ENCODE measurements at places on chromosomes 2 and 18.

DNA sequence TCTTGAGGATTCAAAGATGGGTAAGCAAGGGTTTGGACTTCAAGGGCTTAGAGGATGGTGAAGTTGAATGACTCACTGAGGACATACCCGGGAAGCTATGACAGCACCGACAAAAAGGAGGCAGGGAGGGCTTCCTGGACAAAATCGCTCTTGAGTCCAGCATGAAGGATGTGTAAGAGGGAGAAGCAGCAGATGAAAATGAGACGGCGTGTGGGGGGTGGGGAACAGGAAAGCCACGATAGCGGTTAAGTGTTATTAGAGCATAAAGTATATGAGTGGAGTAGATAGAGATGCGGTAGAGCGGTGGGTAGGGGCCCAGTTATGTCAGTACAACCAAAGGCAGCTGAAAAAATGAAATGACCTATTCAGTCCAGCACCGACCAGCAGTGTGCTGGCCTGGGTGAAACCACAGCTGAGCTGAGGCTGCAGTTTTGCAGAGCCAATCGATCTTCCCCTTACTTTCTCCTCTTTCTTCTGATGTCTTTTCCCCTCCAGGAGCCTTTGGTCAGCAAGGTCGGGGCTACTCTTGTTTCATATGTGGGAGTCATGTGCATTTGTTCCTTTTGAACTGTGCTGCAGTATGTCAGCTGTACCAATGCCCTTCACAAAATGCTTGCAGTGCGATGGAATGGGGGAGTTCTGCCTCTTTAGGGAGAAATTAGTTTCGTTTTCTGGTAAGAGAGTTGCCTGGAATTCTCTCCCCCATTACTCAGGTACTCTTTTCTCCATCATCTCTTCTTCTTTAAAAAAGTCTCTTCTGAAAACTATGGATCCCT, 2.0 kb upstream of the THUMPD2 start:
- no peak for DNase-seq

GRCh38 chr18:63346480-63347183, 20.4 kb downstream of the KDSR start:
- DNase-seq: no peak

GRCh38 chr2:2222931-2223330, 108.1 kb downstream of the MYT1L start:
- no peak for DNase-seq

- DNase-seq: no peak
Measured at GRCh38 chr2:78034706-78035105, 512.5 kb upstream of the LRRTM4 start.

GRCh38 chr2:7084601-7085000, 167.4 kb downstream of the RNF144A start:
- no peak for DNase-seq

DNA sequence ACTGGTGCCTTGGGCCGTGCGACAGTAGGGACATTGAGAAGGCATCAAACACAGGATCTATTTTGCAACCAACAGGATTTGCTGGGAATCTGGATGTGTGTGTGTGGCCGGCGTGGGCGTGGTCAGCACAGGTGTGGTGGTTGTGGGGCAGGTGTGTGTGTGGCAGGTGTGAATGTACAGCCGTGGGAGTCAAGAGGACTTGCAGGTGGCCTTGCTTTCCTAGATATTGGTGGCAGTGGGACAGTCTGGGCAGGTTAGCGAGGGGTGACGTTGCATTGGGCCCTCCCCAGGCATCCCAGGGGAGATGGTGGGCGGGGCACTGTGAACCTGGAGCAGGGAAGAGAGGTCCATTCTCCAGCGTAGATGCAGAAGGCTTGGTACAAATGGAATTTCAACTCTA, 3.2 kb upstream of the LIMS2 start:
- no peak for DNase-seq

DNA sequence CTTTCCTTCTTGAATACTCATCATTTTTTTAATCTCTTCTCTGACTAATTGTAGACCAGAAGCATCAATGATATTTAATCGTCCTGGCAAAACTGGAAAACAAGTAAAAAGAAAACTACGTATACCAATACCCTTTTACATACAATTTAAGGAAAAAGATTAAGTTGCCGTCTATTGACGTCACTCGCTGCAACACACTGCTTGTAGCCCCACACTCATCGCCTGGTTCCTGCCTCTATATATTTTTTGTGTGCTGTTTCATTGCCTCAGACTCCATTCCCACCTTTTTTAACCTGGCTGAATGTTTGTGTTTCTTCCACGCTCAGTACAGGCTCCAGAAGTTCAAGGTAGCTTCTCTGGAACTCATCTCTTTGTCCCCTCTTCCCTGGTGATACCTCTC, 536.2 kb downstream of the METTL4 start:
- no peak for DNase-seq

DNA sequence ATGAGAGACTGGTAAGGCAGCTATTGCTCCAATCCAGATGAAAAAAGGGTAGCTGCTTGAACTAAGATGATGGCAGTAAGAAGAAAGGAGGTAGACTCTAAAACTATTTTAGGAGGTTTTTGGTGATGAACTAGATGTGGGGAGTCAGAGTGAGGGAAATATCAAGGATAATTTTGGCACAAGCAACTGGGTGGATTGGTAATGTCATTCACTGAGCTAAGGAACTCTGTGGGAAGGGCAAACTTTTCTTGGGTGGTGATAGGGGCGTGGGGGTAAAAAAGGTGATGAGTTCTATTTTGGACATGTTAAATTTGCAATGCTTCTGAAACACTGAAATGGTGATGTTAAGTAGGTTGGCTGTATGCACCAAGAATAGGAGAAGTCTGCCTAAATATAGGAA, 19.3 kb downstream of the PAIP2B start:
- no peak for DNase-seq

All from stimulated activated CD4-positive, alpha-beta T cell treated with anti-CD3 and anti-CD28 coated beads, TNF-alpha, amount 100 ng/mL, for 48 hours (primary cell).